IPS DF 19.7 (cell line): ENCODE measurements at places on chromosomes 13 and 19.

GRCh38 chr19:41955521-41955920 is 3.6 kb downstream of the RABAC1 start:
- DNase-seq = no peak

DNA sequence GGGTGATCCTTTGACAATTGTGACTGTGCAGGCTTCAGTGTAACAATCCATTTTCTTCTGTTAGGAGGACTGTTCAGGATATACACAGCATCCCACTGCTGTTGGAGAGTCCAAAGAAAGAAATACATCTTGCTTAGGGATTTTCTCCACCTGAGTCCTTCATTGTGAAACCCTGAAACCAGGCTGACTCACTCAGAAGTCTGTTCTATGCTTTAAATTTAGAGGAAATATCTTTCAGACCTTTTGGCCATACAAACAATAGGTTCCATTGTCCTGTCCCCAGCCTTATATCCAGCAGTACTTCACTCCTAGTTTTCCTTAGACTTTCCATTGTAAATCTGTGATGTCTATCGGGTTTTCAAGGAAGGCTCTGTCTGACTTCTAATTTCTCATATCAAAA is 379.1 kb downstream of the SUCLA2 start:
- DNase-seq = no peak

GRCh38 chr13:98526182-98526512 is 50.8 kb downstream of the STK24 start:
- DNase-seq = no peak

DNA sequence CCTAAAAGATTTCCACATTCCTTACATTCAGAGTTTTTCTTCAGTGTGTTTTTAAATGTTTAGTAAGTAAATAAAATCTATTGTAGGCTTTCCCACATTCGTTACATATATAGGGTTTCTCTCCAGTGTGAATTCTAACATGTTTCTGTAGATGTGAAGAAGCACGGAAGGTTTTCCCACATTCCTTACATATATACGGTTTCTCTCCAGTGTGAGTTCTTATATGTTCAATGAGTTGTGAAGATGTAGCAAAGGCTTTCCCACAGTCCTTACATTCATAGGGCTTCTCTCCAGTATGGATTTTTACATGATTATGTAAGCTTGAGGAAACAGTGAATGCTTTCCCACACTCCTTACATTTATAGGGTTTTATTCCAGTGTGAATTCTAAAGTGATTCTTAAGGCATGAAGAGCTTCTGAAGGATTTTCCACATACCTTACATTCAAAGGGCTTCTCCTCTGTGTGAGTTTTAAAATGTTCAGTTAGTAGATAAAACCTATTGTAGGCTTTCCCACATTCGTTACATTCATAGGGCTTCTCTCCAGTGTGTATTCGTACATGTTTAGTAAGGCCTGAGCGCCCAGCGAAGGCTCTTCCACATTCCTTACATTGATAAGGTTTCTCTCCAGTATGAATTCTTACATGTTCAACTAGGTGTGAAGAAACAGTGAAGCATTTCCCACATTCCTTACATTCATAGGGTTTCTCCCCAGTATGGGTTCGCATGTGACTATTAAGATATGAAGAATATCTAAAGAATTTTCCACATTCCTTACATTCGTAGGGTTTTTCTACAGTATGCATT is 18.2 kb downstream of the ZNF121 start:
- DNase-seq = no peak

DNA sequence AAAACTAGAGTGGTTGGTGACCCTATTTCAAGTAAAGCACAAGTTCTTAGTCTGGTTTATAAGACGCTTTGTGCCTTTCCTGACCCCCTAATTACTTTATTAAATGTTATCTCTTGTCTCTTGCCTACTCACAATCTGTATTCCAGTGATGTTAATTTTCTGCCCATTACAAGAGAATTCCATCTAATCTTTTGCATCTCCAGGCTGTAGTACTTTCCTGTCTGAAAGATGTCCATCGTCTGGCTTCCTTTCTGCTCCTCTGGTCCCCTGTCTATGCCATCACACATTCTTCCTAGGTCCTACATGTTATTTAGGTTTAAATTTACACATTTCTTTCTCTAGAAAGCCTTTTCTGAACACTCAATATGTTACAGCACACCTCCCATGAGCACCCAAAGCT is 25.9 kb upstream of the OXGR1 start:
- DNase-seq = no peak

- DNase-seq = no peak
Measured at GRCh38 chr13:72823724-72824123, 41.8 kb downstream of the PIBF1 start.

GRCh38 chr13:110390567-110390966 is 83.5 kb downstream of the COL4A2 start:
- no peak for DNase-seq

DNA sequence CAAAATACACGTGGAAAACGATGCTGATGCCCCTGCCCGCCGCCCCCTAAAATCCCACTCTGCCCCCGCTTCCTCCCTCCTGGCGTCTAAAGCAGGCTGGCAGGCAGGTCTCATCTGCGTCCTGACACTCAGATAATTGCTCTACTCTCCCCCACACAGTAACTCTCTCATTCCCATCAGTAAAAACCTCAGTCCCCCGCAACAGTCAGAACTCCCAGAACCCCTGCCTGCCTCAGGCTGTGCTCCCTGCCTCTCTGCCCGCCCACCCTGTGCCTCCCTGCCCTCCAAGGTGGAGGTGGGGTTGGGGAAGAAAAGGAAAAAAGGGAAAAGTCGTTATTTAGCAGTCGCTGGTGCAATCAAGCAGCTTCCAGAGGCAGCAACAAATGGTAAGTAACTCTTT is 473.7 kb downstream of the EFNB2 start:
- DNase-seq = no peak

DNA sequence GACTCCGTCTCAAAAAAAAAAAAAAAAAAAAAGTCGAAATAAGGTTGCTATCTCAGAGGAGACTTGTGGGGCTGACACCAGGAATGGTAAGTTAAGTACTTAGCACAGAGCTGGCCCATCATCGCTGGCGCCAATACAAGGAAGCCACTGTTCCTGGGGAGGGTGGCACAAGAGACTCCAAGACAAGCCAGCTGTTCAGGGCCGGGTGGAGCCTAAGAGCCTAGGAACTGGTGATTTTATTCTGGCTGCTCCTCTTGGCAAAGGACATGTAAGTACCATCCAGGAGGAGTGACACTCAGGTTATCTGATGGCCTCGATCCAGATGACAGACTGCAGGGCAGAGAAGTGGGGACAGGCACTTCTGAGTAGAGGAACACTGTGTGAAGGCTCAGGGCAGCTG is 3.8 kb downstream of the ELOF1 start:
- no peak for DNase-seq

- DNase-seq = no peak
Measured at GRCh38 chr13:33677215-33677614, 140.7 kb upstream of the RFC3 start.

DNA sequence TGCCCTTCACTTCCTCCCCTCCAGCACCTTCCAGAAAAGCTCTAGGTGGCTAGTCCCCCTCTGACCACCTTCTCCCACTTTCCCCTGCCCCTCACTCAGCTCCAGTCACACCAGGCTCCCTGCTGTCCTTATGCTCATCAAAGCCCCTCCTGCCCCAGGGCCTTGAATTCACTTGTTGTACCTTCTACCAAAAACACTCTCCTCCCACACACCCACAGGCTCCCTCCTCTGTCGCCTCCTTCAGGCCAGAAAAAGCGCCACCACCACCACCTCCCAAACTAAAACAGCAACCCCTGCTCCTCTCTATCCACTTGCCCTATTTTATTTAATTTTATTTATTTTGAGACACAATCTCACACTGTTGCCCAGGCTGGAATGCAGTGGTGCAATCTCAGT is 4.8 kb upstream of the CEACAM16 start:
- DNase-seq = no peak

DNA sequence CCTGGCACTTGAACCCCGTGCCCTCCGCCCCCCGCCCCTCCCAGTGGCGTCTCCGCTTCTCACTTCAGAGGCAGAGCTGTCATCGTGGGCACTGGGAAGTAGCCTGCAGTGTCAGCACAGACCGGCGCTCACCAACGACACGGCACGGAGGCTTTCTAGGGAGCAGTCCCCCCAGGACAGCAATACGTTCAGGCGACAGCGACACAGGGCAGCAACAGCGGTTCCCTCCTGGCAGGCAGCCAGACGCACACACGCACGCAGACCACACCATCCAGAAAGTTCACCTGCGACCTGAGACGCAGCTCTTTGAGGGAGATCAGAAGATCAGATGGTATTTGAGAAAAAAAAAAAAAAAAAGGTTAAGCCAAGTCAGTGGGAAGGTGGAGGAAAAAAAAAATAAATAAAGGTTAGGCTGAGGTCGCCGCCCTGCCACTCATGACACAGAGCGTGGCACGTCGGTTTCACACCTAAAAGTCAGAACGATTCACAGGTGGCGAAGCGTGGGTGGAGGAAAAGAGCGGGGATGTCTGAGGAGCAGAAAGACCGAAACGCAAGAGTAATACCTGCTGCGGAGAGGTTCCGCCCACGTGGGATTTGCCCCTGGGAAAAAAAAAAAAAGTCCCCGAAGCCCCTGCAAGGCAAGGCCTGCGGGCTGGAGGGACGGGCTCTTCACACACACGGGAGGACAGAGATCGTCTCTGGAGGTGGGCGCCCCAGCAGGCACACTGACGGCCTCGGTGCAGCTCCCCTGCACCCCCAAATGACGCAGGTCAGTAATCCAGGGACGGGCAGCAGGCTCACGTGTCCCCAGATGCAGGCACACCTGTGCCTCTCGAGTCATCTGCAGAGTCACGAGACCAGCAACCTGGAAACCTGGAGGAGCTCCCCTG is 94.5 kb downstream of the GNG7 start:
- no peak for DNase-seq

GRCh38 chr19:6035026-6035425 is 57.1 kb upstream of the RANBP3 start:
- no peak for DNase-seq

DNA sequence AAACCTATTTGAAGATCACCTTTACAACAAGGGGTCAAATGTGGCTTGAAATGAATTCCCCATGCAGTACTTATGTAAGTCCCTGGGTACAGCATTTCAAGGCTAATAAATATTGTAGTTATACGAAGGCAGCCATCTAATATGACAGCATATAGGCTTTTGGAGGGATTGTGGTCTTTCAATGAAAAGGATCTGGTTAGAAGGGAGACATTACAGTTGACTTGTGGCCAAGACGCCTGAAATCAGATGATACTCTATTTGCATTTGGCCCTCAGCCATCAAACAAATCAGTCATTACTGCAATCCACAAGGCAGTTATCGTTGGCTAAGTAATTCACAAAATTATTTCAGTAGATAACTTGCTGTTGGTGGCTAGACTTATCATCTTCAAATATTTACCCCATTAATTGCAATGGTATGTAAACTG is 242.7 kb downstream of the DCLK1 start:
- no peak for DNase-seq

- DNase-seq = no peak
Measured at GRCh38 chr19:14085309-14085995, at the start of gene C19orf67. Gene C19orf67 (minus strand): TSS chr19:14085783. CDS start chr19:14085627, 156 bp downstream.

- no peak for DNase-seq
Measured at GRCh38 chr19:30873003-30873402, 476.2 kb downstream of the TSHZ3 start.

DNA sequence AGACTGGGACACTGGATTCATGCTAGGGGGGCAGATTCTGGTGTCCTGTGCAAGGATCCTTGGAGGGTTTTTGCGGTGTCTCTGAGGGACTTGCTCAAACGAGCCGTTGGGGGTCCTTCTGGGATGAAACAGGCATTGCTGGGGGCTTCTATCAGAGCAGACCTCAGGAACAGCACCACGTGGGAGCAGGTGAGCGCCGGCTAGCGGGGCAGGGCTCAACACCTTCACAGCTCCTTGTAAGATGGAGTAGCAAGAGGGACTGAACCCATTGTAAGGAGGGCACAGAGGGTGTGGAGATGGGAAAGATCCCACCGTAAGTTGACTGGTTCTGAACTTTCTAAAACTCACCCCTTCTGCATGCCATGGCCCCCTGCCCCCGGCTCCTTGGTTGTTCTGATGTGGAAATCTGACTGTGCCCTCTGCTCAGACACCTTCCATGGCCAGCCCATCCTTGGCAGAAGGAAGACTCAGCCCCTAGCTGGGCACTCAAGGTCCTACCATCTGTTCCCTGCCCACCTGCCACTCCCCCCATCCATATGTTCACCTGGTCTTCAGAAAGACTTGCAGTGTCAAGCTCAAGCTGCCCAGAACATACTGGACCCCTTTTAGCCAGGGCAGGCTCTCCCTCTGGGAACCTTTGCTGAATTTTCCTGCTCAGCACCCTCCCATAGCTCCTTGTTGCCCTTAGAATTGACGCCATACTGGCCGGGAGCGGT is 1.2 kb downstream of the SLC27A1 start:
- no peak for DNase-seq

DNA sequence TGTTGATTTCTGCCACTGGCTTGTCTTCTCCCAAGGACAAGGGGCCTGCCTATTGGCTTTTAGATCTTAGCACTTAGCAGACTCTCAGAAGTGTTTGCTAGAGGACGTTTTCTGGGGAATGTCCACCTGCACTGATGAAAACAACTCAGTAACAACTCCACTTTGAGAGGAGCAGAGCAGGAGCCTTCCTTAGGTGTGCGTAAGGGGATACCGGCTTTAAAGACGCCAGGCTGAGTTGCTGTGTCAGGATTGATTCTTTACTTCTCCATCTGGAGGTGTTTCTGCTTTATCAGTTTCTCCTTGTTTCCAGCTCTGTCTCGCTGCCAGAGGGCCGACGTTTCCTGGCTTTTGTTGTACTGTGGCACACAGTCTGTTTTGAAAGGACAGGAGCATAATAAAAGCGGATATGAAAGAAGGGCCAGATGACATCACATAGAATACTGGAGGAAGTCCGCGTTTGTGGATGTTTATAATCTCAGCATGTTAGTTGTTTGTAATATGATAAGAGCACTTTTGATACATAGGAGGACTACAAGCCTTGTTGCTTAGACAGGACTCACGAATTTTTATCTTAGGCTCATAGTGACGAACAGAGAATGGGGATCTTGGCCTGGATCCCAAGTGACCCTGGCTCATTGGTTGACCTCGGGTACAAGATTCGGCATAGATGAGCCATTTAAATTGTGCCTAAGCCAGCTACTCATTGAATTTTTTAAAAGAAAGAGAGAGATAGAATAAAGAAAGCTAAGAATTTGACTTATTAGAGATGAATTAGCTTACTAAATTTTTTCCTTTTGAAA is 34.6 kb downstream of the COL4A2 start:
- DNase-seq = no peak

GRCh38 chr19:6556043-6556449 is 25.2 kb downstream of the TNFSF9 start:
- no peak for DNase-seq

DNA sequence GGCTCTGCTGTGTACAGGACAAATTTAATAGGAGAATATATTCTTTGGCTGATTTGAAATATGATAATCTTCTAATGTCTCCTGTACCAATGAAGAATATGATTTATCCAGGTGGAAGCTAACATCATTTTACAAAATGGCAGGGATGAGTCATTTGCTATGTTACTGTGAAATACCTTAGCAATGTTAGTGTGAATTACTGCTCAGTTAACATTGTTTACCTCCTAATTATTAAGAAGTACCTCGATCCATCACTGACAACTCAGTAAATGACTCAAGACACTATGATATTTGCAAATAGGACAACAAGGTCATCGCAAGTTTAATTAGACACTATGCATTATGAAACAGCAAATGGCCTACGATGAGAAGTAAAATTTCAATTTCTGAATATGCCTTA is 309.1 kb upstream of the EDNRB start:
- no peak for DNase-seq

GRCh38 chr19:23318143-23318542 is 67.9 kb upstream of the ZNF724 start:
- no peak for DNase-seq
